ENCODE measurements at places on chromosomes 5 and 9. TPM values are rescaled to one million over a fixed set of nuclear protein-coding genes. Genes with fewer than 3 reads are reported as not detected.

Gene RNF183
- not detected for total RNA-seq

Gene FOXD4L4
- total RNA-seq: 0.18 TPM

Gene MCC
- total RNA-seq: 8.0 TPM

Gene FST
- not detected for total RNA-seq

Gene CCDC152
- 6.5 TPM for total RNA-seq

Gene SLC23A1
- total RNA-seq: 1.2 TPM

Gene CD180
- not detected for total RNA-seq

Gene CDC20B
- 0.16 TPM for total RNA-seq

Gene TRMT10B
- 11.4 TPM for total RNA-seq
